WTC11 (cell line): ENCODE measurements at places on chromosomes 1 and 21. TPM values are rescaled to one million over a fixed set of nuclear protein-coding genes. Genes with fewer than 3 reads are reported as not detected.
A peak's percentile ranks its signal among the peaks of the same experiment; 100 is the strongest.

GRCh38 chr1:1033731-1034438 lies 14.0 kb downstream of the AGRN start:
- DNase-seq = peak; percentile 59
- peak overlapping the region; percentile 67 for H3K4me3 ChIP-seq
- no peak overlapping the region for H3K27ac ChIP-seq
- peaks cover 5% of the 10 kb centered on the region; the same call in 1 of the 2 replicates for H3K36me3 ChIP-seq
- H3K4me1 ChIP-seq = peaks cover 10% of the 10 kb centered on the region

DNA sequence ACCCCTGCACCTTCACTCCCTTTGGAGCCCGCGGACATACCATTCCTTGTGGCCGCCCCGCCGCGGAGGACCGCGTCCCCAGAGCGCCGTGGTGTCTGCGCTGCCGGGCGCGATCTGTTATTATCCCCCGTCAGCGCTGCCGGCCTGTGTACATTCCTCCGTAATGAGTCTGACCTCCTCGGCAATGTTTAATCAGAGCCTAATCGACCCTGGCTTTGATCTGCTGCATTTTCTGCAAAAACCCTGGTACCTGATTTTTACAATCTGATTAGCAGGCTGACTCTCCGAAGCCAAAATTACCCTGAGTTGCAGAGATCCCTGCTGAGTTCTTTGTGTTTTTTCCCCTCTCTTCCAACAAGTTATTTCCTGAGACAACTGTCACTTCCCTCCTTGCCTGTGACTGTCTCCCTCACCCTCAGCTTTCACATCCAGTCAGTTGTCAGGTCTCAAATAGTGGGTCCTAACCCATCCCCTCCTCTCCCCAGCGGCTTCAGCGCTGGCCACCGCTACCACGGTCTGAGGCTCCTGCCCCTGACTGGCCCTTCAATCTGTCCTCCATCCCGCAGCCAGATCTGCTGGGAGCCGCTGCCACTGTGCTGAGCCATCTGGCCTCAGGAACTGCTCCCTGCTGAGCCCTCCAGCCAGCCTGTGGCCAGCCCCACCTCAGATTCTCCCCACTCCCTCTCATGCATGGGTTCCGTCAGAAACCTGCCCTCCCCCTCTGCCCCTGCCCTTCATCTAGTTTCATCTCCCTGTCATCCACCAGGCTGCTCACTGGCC lies 53.5 kb downstream of the GLIS1 start:
- 0 out of 2 replicates have a peak overlapping the region, but pooled peaks have one; percentile 4 for H3K27ac ChIP-seq
- peaks cover 20% of the 10 kb centered on the region for H3K27me3 ChIP-seq
- peaks cover 42% of the 10 kb centered on the region for H3K4me1 ChIP-seq
- no peak for DNase-seq
- no peak overlapping the region for H3K4me3 ChIP-seq
- no peaks in the 10 kb centered on the region for H3K36me3 ChIP-seq

GRCh38 chr1:89598450-89599331 lies 34.2 kb upstream of the LRRC8C start:
- peak overlapping the region; percentile 47 for H3K4me3 ChIP-seq
- H3K27me3 ChIP-seq = no peaks in the 10 kb centered on the region
- no peaks in the 10 kb centered on the region; the same call in 1 of the 2 replicates for H3K36me3 ChIP-seq
- peaks cover 56% of the 10 kb centered on the region for H3K4me1 ChIP-seq
- H3K27ac ChIP-seq = peak overlapping the region; percentile 67

GRCh38 chr1:189769448-189769847 lies 708.2 kb downstream of the BRINP3 start:
- no peak for DNase-seq
- no peak overlapping the region for H3K4me3 ChIP-seq
- no peaks in the 10 kb centered on the region for H3K27me3 ChIP-seq
- H3K36me3 ChIP-seq = no peaks in the 10 kb centered on the region
- no peak overlapping the region for H3K27ac ChIP-seq

- no peak for DNase-seq
- no peaks in the 10 kb centered on the region for H3K27me3 ChIP-seq
- H3K27ac ChIP-seq = no peak overlapping the region
- no peaks in the 10 kb centered on the region for H3K4me1 ChIP-seq
- no peaks in the 10 kb centered on the region for H3K36me3 ChIP-seq
- H3K4me3 ChIP-seq = no peak overlapping the region
These were observed 750.9 kb downstream of the BRINP3 start for GRCh38 chr1:189726806-189727205.

GRCh38 chr1:167991546-167991945 lies 54.7 kb upstream of the MPC2 start:
- no peak overlapping the region for H3K4me3 ChIP-seq
- no peak overlapping the region for H3K27ac ChIP-seq
- H3K27me3 ChIP-seq = no peaks in the 10 kb centered on the region

DNA sequence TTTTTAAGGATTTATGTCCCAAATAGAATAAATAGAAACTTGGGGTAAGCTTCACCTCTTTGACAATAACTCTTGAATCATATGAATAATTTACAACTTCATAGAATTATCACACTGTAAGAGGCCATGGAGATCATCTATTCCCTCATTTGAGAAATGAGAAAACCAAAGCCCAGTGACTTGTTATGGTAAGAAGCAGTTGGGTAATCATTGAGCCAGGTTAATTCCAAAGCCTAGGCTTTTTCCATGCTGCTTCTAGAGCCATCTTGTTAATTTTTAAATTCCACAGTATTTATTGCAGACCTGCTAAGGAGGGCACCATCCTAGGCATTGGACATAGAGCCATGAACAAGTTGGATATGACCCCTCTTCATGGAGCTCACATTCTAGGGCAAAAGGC lies 160.5 kb downstream of the CDC7 start:
- no peaks in the 10 kb centered on the region for H3K27me3 ChIP-seq
- no peaks in the 10 kb centered on the region for H3K4me1 ChIP-seq
- no peak overlapping the region for H3K4me3 ChIP-seq
- no peak for DNase-seq
- H3K27ac ChIP-seq = no peak overlapping the region
- H3K36me3 ChIP-seq = no peaks in the 10 kb centered on the region

GRCh38 chr1:108695535-108695934 lies 3.4 kb downstream of the PRPF38B start:
- DNase-seq = no peak
- peak overlapping the region; percentile 78 for H3K27ac ChIP-seq
- H3K4me3 ChIP-seq = 0 out of 2 replicates have a peak overlapping the region, but pooled peaks have one; percentile 26
- no peaks in the 10 kb centered on the region for H3K27me3 ChIP-seq

- H3K36me3 ChIP-seq = peaks cover 2% of the 10 kb centered on the region; the same call in 1 of the 2 replicates
- no peak overlapping the region for H3K4me3 ChIP-seq
- H3K27ac ChIP-seq = peak overlapping the region; percentile 2; the same call in 1 of the 2 replicates
- DNase-seq = no peak
- peaks cover 4% of the 10 kb centered on the region; the same call in 1 of the 2 replicates for H3K27me3 ChIP-seq
These were observed 88.0 kb downstream of the HHAT start for GRCh38 chr1:210416681-210417080.

GRCh38 chr1:221644663-221645258 lies 97.1 kb downstream of the DUSP10 start:
- no peak overlapping the region for H3K27ac ChIP-seq
- no peaks in the 10 kb centered on the region for H3K27me3 ChIP-seq
- H3K4me1 ChIP-seq = peaks cover 16% of the 10 kb centered on the region
- H3K36me3 ChIP-seq = no peaks in the 10 kb centered on the region
- no peak overlapping the region for H3K4me3 ChIP-seq

Gene OLFML3
- 65.8 to 91.1 TPM (median 90.4 TPM) in 3 replicates for total RNA-seq

Gene MASP2
- 0.57 to 1.1 TPM (median 0.82 TPM) in 3 replicates for total RNA-seq

Gene RGS18
- not detected in 3 replicates for total RNA-seq
